Stimulated activated CD8-positive, alpha-beta memory T cell treated with anti-CD3 and anti-CD28 coated beads, Interleukin-4, amount 100 ng/mL, for 4 hours (primary cell): ENCODE measurements at places on chromosomes 16 and 17.

GRCh38 chr17:64259922-64260321 is 3.1 kb downstream of the TEX2 start:
- no peak for DNase-seq

DNA sequence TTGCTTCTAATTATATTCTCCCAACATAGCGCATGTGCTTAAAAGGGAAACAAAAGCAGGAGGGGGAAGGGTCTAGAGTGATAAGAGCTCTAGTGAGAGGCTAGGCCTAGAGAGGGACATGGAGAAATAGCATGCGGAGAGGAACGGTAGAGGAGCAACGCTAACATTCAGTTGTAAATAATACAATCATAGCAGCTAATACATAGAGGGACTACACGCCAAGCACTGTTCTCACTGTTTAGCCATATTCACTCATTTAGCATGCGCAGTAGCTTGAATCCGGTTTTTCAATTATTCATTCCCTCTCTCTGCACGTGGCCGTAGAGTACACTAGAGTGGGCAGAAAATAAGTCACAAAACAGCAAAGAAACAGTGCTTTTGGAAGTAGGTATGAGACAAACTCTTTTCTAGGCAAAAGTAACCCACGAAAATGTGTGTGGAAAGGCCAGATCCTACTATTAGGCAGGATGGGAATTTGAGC is 1.7 kb upstream of the ALOX12 start:
- DNase-seq = no peak

DNA sequence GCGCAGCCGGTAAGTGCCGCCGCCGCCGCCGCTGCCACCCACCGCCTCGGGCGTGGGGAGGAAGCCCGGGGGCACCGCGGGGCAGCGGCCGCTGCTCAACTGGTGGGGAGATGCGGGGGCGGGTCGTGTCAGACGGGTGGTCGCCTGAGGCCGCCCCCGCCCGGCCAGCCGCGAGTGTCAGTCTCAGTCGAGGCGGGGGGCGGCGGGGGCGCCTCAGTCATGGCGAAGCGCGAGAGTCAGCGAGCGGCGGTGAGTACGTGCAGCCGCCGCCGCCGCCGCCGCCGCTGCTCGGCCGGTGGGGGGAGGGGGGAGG is 76.2 kb downstream of the CHD9 start:
- peak; percentile 9 for DNase-seq

- no peak for DNase-seq
These were observed 257 bp downstream of the SNAI3 start for GRCh38 chr16:88686062-88686438.

DNA sequence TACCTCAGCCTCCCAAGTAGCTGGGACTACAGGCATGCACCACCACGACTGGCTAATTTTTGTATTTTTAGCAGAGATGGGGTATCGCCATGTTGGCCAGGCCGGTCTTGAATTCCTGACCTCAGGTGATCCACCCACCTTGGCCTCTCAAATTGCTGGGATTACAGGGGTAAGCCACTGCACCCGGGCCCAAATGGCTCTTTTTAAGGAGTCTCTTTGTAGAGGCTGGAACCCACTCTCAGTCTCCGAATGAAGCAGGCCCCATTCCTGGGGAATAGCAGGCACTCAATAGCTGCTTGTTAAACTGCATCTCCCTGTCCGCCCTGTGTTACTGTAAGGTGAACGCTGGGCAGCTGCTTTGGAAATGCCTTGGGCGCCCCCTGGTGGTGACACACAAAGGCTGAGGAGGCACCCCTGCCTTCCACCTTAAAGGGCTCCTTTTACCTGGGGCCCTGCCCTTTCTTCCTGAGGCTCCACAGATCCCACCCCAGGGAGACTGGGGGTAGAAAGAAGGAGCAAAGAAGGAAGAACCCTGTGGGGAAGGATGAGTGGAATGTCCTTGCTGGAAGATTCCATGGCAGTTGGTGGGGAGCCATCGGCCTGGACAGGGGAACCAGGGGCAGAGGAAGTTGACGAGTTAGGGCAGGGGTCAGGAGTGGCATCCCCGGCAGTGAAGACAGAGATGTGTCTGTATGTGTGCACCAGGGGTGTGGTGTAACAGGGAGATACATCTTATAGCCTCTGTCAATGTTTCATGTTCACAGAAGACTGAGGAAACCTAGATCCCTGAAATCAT is 6.1 kb upstream of the SP2 start:
- peak; percentile 79 for DNase-seq

GRCh38 chr16:74451951-74452758 is 30.9 kb upstream of the CLEC18B start:
- DNase-seq = no peak

DNA sequence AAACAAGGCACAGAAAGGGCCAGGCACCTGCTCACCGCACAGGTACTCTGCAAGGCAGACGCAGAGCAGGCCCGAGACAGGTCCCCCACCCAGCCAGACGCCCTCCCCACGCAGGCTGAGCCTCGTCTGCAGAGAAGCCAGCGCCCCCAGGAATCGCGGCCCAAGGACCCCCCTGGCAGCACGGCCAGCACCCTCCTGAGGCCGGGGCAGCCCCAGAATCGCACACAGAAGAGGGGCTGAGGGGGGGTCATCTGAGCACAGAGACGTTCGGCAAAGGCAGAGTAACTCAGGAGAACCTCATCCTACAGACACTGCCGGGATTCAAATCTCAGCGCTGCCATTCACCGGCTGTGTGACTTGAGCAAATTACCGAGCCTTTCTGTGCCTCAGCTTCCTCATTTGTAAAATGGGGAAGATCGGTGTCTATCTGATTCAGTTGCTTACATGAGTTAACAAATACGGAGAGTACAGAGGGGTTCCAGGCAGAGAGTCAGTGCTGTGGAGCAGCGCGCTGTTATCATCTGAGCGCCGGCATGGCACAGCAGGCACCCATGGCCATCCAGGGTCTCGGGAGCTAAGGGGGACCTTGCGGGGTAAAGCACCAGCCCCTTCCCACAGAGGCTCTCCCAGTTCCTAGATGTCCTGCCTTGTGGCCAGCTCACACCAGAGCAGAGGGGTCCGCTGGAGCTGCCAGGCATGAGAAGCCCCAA is 10.4 kb downstream of the EMC6 start:
- DNase-seq = no peak

DNA sequence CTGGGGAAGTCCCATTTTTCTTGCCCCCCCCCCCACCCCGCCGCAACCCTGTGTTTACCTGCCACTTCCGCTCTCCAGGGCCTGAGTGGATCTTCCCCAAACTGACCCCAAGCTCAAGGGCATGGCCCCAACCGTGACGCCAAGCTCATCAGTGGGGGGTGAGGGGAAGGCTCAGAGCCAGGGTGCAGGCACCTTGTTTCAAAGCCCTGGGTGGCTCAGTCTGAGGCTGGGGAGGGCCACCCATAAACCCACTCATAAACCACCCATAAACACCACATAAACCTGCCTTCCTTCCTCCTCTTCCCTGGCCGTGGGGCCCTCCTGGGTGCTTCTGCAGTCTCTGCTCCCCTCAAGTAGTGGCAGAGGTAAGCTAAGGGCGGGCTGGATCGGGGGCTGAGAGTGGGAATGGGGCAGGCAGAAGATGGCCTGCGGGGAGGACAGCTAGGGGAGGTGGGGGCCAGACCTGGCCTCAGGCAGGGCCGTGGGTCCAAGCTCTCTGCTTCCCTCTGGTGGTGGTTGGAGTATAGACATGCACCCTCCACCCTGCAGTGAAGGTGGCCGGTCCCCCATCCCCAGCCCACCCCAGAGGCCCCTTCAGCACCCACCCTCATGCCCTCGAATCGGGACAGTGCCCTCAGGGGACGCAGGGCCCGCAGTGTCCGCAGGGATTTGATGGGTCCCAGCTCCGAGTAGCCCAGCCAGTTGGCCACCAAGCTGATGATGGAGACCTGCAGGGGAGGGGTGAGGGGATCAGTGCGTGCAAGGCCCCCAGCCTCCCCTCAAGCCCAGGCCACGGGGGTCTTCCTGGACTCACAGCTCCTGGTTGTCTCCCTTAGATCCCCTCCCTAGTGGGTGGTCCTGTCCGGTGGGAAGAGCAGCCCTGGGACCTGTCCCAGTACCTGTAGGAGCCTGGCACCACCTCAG is 14.6 kb upstream of the CD79B start:
- no peak for DNase-seq

- DNase-seq = no peak
These were observed 33.3 kb downstream of the PECAM1 start for GRCh38 chr17:64357191-64357981.

- no peak for DNase-seq
These were observed 84.5 kb downstream of the MRM3 start for GRCh38 chr17:866568-867103.

DNA sequence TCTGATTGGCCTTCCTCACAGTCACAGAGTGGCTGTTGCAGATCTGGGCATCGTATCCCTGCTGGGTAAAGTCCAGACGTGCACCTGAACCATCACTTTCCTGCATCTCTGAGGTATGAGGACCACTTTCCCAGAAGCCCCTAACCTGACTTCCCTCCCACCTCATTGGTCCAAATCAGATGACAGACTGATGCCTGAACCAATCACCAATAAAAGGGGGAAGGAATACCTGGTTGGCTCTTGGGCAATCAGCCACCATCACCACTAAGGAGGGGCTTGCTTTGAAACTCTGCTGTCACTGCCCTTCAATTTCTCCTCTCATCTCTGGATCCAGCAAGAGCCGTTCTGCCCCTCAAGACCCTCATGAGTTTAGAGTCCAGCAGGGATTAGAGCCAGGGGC is 13.6 kb upstream of the WFDC1 start:
- DNase-seq = no peak

GRCh38 chr17:35559495-35560210 is 966 bp downstream of the SLFN14 start:
- DNase-seq = no peak

- no peak for DNase-seq
These were observed 352.4 kb downstream of the C16orf95 start for GRCh38 chr16:86964796-86965241.

DNA sequence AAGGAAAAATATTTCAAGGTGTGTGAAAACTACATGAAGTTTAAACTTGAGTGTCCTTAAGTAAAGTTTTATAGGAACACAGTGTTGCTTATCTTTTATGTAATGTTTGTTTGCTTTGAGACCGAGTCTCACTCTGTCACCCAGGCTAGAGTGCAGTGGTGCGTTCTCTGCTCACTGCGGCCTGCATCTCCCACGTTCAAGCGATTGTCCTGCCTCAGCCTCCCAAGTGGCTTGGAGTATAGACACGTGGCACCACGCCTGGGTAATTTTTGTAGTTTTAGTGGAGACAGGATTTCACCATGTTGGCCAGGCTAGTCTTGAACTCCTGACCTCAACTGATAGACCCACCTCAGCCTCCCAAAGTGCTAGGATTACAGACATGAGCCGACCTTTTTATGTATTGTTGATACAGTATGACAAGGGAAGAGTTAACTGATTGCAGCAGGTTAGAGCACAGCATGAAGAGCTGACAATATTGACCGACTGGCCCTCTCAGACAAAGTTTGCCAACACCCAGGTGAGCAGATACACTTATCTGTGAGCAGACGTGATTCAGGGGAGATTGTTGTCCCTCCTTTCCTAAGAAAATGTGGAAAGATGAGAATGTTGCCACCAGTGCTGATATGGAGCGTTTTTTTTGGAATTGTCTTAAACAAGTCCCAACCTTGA is 373.7 kb downstream of the WWOX start:
- no peak for DNase-seq

- no peak for DNase-seq
These were observed 64.9 kb downstream of the TEX14 start for GRCh38 chr17:58626905-58627304.

DNA sequence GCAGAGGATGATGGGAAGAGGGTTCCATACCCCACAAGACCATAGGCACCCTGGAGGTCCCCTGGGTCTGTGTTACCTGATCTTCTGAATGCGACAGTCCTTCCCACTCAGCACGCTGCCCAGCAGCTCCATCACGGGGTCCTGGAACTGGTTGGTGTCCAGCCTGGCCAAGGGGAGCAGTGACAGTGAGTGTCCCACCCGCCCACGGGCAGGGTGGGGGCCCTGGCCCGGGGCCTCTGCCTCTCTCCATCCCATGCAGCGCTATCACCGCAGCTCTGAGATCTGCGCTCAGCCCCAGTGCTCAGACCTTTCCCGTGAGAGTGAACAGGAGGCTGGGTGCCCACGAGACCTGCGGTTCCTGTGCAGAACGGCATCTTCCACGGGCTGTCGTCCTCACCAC is 15.6 kb downstream of the NLRC3 start:
- DNase-seq = no peak

DNA sequence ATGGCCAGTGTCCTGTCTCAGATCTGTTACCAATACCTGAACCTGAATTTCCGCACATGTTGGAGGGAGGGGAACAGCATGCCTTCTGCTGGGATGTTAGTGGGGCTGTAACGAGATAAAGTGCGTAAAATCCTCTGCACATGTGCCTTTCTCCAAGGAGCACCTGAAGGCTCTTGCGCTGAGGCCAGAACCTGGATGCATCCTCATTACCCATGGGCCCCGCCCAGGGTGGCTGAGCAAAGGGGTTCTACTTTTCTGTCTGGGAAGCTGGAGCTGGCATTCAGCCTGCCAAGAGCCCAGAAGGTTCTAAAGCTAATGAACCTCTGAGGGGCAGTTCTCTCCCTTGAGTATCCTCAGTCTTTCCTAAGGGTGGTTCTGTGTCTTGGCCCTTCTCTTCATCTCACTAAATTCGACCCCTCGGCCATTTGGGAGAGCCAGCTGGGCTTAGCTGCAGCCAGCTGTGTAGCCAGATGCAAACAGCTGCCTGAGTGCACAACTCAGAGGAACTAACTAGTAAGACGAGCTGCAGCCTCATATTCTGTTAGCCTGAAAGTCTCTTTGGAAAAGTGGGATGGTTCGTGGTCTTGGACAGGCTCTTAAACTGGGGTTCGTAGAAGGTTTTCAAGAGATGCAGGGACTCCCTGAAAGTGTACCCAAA is 2.5 kb downstream of the ITGA3 start:
- no peak for DNase-seq

DNA sequence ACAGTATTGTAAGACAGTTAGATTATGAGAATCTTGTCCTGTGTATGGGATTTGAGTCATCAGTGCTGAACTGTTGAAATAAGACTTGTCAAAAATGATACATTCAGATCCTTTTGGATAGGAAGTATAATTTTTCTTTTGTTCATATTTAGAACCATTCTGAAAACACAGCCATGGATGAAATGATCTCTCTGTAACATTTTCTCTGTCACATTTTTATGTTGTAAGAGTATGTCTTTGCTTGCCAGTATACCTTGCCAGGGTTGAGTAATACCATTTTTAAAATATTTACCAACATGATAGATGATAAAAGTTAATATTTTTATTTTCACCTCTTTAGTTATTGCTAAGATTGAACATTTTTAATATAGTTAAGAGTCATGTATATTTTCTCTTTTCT is 45.0 kb downstream of the NSRP1 start:
- DNase-seq = no peak
